Lung microvascular endothelial cell (primary cell): ENCODE measurements at places on chromosomes 1 and 21. TPM values are rescaled to one million over a fixed set of nuclear protein-coding genes. Genes with fewer than 3 reads are reported as not detected.

The THEM5 gene
- 0.22 TPM in 1 of 2 replicates, not detected in the other for total RNA-seq

The PLEKHA6 gene
- total RNA-seq: 0.40 and 0.65 TPM in 2 replicates

The PPM1J gene
- 0.65 and 0.79 TPM in 2 replicates for total RNA-seq

The RIIAD1 gene
- total RNA-seq: not detected in 2 replicates

The ARTN gene
- total RNA-seq: not detected in 2 replicates

The SEMA4A gene
- total RNA-seq: 0.20 and 0.44 TPM in 2 replicates

The SRRM1 gene
- 13.7 and 18.1 TPM in 2 replicates for total RNA-seq

The AVPR1B gene
- total RNA-seq: not detected in 2 replicates

The PADI1 gene
- under 0.01 TPM in 1 of 2 replicates, not detected in the other for total RNA-seq

DNA sequence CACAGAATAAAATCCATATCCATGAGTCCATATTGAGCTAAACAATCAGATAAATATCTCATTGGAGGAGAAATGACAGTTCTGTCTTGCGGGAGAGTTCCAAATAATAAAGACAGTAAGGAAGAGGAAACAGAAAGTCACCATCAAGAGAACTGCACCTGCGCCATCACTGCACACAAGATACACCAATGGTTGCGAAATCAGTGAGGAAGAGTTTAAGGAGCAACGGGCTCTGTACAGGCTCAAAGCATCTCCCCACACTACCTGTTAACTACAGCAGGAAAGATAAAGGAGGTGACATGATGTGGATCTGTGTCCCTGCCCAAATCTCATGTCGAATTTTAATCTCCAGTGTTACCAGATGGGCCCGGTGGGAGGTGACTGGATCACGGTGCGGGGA, 7.8 kb downstream of the C2CD2 start:
- no peak for DNase-seq

DNA sequence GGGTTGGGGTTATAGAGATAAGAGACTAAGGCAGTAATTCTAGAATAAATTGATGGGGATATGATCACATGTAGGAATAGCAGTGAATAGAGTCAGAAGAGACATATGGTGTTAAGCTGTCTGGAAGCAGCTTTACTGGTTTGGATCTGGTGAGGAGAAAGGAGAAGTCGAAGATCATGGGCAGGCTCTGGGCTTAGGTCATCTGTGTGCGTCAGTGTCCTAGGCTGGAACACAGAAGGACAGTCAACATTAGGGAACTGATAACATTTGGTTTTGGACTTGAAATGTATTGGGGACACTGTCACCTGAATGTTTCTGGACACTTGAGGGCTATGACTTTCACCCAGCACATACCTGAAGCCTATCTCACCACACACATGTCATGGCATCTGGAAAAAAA, 13.9 kb upstream of the GRIK1 start:
- DNase-seq: no peak

DNA sequence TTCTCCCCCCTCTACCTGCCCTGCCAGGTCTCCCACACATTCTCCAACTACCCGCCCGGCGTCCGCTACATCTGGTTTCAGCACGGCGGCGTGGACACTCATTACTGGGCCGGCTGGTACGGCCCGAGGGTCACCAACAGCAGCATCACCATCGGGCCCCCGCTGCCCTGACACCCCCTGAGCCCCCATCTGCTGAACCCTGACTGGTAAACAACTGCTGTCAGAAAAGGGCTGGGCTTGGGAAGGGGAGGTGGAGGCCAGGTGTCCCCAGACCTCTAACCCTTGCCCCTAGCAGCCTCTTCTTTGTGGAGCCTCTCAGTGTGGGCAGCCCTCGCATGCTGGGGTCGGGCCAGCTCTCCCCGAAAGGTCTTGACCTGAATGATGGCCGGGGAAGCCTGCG, 2.9 kb upstream of the FBXO6 start:
- no peak for DNase-seq

- DNase-seq: no peak
These were observed 58.1 kb upstream of the ITPKB start for GRCh38 chr1:226797151-226797550.

DNA sequence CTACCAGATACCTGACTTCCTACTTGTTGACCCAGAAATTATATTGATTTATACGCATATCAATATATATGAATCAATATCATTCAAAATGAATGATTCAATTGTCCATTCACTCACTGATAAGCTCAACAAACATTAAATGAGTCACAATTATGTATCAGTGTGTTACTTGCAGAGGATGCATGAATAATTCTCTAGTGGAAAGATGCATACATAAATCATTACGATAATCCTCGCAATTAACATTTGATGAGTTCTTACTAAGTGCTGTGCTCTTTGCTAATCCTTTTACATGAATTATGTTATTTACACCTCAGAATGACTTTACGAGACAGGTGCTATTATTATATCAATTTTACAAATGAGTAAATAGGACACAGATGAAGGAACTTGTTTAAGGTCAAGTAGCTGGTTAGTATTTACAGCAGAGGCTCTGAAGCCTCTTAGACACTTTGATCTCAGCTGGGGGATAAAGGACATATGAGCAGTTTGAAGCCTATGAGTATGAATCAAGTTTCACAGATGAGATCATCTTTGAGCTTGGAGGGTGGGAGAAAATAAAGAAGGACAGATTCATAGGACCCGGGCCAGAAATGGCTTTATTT, 112.8 kb upstream of the ADAMTS5 start:
- no peak for DNase-seq

- DNase-seq: no peak
These were observed 2.2 kb downstream of the SFPQ start for GRCh38 chr1:35190784-35191183.

DNA sequence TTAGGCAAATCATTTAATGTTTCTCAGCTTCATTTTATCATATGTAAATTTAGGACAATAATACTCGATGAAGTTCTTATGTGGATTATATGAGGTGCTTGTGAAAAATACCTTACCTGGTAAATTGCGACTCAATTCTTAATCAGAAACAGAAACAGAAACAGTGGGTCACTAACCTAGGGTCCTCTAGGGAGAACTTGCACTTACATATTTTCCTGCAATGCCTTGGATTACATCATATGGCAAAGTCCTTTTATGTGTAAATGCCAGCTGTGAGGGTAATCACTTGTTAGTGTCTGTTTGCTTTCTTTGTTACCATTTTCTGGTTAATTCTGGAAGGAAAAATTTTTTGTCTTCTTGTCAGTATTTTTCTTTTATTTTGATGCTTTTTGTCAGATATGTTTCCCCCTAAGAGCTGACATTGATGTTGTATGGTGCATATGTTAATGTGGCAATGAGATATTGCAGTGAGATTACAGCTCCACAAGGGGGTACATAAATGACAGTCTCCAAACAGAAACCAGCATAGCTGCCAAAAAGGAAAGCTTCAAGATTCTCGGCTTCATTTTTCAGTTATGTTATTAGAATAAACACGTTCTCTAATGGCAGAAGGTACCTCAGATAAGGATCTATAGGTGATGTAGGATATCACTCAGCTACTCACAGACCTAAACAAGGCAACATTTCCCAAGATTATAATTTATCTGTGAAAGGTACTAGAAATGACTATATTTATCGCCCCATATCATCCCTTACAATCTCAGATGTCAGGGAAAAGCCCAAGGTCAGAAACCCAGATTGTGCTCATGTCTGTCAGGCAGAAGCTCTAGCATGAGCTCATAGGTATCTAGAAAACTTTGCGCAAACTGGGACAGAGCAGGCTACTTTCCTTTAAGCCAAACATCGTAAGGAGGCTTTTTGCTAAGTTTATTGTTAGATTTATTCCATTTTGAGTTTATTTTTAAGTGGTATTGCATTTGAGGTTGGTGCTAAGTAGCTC, 119.9 kb downstream of the FASLG start:
- peak; percentile 8 for DNase-seq

GRCh38 chr1:214332946-214333798, 52.2 kb downstream of the SMYD2 start:
- DNase-seq: peak; percentile 68

GRCh38 chr1:200676829-200677228, 7.1 kb upstream of the DDX59 start:
- no peak for DNase-seq

DNA sequence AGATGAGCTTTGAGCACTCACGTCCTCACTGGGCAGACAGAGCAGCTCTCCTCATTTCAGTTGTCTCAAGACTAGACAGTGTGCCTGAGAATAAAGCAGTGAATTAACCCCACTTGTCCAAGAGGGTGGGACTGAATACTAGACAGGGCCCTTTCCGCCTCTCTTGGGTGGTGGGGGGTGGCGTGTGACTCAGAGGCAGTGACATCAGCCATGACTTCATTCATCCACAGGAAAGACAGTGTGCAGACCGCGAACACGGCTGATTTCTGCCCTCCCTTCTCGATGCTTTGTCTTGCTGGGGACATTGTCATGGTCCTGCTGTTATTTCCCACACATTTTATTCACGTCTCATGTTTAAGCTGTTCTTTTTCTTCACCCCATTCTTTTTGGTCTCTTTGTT, 64.9 kb downstream of the FGGY start:
- no peak for DNase-seq

- no peak for DNase-seq
These were observed 574.1 kb downstream of the LMO4 start for GRCh38 chr1:87902830-87903229.

- no peak for DNase-seq
These were observed 17.3 kb upstream of the PKNOX1 start for GRCh38 chr21:42956824-42957630.

DNA sequence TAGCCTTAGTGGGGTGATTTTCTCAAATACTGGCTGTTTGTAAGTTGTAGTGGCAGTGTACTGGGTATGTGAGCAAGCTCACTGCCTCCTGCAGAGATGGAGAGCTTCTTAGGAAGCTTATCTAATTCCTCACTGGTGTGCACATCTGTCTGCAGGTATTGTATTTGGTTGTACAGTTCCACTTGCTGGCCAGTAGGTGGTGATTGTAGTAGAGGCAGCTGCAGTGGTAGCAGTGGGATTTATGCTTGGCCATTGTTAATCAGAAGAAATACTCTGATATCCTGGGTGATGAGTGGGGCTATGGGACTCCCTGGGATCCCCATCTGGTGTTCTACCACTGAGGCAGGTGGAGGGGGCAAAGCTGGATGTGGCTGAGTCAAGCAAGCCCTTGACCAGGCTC, 276.1 kb upstream of the SPAG17 start:
- no peak for DNase-seq

GRCh38 chr1:41135196-41135947, 106.7 kb downstream of the SCMH1 start:
- peak; percentile 36 for DNase-seq

DNA sequence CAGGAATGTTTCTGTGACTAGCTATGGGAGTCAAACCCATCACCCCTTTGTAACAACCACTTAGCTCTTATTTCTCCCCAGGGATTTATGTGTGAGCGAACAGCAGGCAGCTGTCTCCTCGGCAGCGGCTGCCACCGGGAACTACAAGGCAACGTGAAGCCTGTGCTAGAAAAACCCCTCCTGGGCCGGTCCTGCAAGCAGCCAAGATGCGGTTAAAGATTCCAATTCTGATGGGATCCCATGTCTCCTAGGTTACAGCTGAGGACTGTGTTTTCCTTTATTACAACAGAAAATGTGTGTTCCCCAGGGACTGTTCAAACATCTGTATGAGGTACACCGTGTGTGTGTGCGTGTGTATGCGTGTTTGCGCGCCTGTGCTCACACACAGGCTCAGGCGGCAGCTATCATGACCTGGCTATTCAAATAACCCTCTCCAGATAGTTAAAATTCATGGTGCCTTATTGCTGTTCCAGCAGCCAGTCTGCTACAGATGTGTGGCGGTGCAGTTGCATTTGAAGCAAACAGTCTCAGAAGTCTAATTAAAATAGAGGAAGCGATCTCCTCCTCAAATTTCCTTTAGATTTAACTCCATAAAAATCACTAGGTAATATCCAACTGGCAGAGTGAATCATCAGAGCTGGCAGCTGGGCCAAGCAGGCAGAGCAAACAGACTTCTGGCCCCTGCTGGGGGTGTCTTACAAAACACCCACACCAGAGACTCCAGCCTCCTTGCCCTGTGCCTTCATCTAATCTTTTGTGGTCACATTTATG, 68.0 kb downstream of the LMX1A start:
- no peak for DNase-seq

GRCh38 chr1:37559080-37559479, 2.3 kb downstream of the DNALI1 start:
- DNase-seq: no peak

GRCh38 chr1:163558162-163558561, 236.4 kb downstream of the NUF2 start:
- DNase-seq: no peak
